GM03348 (cell line): ENCODE measurements at places on chromosomes 12 and 14.

DNA sequence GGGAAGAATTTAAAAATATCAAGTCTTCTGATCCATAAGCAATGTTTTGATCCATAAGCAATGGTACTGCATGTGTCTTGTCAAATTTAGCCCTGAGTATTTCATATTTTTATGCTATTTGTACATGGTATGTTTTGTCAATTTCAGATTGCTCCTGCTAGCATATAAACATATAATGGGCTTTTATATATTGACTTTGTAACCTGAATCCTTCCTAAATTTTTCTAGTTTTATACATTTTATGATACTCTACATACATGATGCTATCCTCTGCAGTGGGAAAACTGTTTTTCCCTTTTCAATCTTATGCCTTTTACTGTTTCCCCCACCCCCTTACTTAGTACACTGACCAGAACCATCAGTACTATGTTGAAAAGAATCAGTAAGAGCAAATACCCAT lies 75.1 kb downstream of the R3HDM2 start:
- no peak for DNase-seq

DNA sequence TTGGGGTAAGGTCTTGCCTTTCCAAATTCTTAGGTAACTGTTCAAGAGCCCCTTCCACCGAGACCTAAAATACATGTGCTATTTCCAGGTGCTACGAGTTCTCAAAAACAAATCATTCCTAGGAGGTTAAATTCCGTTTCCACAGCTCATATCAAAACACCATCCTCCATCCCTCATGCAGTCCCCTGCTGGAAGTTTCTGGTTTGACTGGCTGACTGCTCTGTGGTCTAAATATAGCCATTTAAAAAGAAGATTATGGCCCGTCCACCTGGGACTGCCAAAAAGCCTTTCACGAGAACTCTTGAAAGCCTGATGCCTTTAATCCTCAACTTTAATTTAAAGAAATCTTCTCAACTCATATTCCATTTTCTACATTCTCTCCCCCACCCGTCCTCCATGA lies 201.5 kb upstream of the MYL2 start:
- DNase-seq, result no peak

DNA sequence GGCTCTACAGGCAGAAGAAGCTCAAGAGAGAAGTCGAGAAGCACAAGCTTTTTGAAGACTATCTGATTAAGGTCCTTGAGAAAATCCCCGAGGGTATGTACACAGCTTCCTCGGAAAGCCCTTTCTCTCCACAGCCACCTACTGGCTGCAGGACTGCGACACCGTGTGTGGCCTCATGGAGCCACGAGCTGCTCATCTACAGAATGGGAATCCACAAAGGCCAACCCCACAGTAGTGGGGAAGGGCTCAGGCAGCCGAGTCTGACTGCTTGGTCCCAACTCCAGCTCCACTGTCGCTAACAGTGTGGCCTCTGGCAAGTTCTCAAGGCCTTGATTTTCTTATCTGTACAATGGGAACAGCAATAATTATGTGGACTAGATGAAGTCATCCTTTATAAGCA lies 2.5 kb downstream of the CCDC197 start:
- DNase-seq, result no peak

DNA sequence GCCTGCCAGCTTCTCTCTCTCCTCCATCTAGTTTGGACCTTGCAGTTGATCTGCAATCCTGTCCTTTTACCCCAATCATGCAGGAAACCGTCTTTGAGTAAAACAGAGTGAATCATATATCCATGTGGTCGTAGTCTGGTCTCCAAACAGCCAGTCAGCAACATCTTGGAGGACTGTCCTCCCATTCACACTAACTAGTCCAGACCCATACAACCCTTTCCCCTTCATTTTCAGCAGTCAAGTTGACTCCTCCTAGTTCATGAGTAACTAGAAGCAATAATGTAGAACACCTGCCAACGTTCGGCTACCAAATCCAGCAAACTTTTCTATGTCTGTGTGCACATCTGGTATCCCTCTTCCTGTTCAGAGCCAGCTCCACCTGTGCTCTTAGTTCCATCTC lies 10.8 kb upstream of the BIN2 start:
- no peak for DNase-seq
